H54 (cell line): ENCODE measurements at places on chromosomes 7 and 10.

DNA sequence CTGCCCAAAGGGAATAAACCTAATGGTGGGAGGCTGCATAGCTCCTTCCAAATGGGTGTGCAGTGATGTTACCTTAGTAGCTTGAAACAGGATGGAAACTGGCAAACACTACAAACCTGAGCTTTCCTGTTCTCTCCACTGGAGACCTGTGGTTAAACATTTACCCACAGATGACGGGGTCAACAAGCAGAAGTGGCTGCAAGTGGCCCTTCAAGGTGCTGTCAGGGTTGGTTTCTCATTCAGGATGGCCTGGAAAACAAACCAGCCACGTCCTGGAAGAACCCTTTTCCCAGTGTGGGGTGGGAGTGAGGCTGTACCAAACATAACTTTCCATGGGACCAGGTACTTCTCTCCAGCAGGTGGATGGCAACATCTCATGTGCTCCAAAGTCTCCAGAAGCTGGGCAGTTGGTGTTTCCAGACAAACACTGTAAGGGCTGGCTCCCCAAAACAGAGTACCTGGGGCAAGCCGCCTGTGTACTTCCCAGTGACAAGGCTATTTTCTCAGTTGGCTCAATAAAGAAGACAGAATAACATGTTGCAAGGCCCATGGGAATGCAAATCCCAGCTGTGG lies 67.5 kb downstream of the DNAJB9 start:
- no peak for DNase-seq

- DNase-seq: no peak
These were observed 795 bp downstream of the LHFPL3 start for GRCh38 chr7:104328970-104329825.

GRCh38 chr7:51645702-51646298 lies 329.2 kb upstream of the COBL start:
- no peak for DNase-seq

DNA sequence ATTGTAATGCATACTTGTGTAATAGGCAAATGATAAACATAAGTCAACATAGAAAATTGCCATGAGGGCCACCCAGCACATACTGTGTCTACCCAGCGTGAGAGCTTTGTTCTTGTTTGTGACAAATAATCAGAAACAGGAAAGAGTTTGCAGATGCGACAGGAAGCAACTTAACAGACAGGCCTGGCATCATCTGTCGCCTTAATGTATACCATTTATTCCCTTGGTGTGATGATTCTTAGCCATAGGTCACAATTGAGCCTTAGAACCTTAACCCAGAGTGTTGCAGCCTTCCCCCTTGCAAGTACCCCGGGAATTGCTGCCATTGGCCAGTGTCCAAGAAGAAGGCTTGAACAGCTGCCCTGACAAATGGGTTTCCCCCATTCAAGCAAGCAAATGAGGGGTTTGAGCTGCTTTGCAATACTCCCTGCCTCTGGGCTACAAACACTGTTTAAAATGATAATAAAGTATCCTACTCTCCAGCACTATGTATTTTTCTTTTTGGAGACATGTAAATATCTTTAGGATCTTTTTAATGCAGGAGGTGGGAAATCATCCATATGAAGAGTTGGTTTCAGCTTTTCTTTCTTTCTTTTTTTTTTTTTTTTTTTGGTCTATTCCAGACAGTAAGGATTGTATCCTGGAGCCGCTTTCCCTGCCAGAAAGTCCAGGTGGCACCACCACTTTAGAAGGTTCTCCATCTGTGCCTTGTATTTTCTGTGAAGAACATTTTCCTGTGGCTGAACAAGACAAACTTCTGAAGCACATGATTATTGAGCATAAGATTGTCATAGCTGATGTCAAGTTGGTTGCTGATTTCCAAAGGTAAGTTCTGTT lies 80.0 kb downstream of the ZNF277 start:
- no peak for DNase-seq

DNA sequence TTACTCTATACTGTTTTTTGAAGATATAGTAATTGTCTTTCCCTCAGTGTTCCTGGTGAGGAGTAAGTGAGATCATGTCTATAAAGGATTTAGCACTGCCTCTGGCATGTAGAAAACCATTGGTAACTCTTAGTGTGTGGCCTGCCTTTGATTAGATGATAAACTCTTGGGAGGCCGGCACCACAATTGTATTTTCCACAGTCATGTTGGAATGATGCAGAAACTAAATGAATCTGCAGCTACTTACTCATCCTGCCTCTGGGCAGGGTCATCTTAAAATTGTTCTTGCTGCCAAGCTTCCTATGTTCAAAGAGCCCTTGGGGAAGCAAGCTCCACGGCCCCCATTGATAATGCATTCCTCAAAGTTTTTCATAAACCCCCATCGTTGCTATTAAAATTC lies 204.6 kb downstream of the ANKRD7 start:
- no peak for DNase-seq

DNA sequence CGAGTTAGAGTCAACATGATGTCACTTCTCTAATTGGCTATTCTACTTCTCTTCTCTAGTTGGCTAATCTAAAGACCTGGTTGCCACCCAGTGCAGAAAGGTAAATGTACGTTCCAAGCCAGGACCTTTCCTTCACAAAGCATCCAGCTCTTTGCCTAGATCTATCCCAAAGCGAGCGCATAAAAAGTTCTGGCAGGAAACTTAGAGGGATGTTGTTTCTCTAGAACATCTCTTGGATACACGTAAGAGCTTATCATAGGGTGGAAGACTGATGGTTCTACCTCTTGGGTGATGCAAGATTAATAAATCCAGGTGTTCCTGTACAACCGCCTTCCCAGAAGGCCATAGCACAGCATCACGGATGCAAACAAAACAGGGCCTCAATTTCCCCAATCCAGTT lies at the start of gene TAS2R38:
TAS2R38 (minus strand) TSS at position 101 of the 400 bp plus-strand sequence; CDS start at position 17, 84 bp downstream.
- no peak for DNase-seq

DNA sequence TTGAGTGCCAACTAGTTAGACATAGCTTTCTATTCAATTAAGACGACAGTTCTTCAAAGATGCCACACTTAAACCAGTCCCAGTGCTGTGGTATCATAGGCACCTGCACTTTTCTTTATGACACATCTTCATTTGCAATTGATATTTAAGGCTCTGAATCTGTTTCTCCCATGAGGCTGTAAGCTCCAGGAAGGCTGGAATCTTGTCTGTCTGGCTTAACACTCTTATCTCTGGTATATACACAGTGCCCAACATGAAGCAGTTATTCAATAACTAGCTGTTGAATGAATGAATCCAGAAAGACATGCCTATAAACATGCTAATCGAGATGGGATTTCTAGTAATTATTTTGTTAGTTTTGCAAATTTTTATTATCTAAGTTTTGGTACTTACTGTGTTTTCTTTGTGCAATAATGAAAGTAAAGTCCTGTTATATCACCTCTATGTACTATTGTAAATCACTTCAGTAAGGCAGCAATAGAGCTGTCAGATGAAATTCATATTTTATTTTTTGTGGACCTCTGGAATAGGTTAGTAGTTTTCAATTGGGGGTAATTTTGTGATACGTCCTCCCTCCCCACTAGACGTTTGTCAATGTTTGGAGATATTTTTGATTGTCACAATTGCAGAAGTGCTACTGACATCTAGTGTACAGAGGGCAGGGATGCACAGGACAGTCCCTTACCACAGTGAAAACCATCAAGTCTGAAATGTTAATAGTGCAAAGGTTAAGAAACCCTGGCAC lies 51.3 kb upstream of the STEAP4 start:
- DNase-seq: no peak

GRCh38 chr10:49076741-49077521 lies 38.4 kb downstream of the VSTM4 start:
- no peak for DNase-seq

GRCh38 chr7:109343678-109344077 lies 774.0 kb downstream of the DNAJB9 start:
- DNase-seq: no peak

DNA sequence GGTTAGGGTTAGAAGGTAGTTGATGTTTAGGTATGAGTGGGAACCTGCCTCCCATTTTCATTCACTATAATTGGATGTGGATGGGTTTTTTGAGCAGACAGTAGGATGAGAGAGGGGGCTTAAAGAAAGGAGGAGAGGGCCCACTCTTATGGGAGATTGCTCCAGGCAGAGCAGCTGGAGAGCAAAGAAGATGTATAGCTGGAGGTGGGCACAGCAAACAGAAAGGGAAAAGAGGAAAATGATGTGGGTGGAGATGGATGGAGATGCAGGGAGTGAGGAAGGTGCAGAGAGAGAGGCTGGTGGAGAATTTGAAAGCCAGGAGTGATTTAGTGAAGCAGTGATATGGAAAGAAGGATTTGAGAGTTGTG lies 29.9 kb downstream of the LSMEM1 start:
- DNase-seq: no peak

DNA sequence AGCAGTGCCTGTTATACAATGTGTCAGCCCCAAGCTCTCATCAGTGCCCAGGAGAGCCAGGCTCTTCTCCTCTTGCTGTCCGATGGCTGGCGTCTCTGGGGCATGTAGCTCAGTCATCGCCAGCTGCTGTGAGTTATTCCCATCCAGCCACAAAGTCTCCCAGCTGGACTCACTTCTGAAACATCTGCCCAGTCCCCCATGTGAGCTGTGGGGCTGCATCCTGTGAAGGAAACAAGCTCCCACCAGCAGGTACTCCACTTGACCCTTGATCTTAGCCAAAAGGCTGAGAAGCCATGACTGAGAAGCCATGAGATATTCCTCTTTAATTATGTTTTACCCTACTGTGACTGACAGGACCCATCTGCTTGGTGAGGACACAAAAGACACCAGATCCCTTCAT lies 212.7 kb upstream of the IGFBP3 start:
- DNase-seq: no peak
